ENCODE measurements at places on chromosomes 6 and 20.

DNA sequence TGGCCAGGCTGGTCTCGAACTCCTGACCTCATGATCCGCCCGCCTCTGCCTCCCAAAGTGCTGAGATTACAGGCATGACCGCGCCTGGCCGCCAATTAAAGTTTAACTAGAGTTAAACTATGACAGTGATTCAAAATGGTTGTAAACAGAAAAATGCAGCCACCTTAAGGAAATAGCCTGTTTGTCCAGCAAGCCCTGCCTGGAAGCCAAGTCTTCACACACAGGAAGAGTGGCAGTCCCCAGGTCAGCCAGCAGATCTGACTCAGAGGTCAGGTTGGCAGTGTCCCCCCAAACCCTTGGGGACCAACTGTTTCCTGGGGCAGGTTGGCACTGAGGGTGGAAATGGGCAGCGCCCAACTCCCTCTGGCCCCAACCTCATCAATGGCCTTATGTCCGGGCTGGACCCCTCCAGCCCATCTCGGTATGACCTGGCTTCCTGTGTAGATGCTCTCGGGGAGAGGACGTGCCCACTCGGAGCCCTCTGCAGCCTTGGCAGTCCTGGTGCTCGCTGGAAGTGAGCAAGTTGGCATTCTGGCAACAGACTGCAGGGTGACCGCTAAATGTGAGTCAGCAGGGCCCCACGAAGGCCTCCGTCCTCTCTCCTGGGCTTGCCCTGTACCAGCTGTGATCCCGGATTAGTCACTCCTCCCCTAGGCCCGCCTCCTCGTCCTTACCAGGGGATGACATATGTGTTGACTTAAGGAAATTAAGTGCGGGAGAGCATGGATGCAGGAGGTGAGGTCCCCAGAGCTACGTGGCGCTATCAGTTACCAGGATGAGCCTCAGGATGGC, 9.7 kb upstream of the HSP90AB1 start:
- peak; percentile 86 for DNase-seq

DNA sequence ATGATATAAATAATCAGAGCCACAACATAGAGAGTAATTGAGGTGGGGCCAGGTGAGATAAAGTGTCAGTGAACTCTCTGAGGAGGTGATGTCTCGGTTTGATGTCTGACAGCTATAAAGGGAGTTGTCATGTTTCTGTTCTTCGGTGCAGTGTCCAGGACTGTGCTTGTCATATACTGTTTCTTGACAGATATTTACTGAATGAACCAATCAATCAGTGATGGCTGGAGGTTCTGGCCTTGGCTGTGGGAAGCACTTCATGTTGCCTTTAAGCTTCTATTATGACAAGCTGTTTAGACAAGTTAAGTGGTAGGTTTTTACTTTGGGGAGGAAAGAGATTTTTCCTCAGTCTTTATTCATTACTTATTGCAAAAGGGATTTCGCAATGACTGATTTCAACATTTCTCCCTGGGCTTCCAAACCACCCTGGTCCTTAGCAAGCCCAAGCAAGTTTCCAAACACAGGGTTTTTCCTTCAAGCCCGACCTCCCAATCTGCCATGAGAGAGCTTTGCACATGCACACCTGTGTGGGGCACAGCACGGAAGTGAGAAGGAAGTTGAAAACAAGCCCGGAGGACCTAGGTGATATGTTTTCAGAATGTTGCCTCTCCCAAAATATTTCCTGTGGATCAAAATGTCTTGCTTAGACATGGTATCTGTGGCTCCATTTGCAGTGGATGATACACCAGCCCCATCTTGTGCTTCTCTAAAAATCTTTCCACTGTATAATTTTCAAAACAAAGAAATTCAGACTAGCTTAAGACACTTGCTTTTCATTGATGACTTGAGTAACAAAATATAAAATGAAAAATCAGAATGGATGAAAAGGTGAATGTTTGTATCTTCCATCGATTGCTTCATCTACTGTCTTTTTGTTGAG, 567.3 kb upstream of the BTBD3 start:
- DNase-seq: no peak

GRCh38 chr20:16115911-16116552, 457.2 kb downstream of the KIF16B start:
- no peak for DNase-seq

DNA sequence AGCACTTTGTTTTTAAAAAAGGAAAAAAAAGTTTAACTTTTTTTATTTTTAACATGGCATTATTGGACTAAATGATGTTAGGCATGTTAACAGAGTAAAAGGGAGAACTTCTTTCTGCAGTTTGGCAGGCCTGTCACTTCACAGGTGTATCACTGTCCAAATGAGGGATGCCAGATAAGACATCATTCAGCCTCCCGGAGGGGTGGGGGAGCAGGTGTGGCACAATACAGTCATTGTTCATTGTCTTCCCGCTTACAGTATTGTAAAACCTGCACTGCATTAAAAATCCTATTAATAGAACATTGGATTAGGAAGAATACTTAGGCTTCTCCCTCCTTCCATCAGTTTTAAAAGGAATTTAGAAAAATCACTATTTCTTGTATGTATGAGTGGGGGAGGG, 80.7 kb downstream of the CARMIL1 start:
- no peak for DNase-seq

- DNase-seq: no peak
Measured at GRCh38 chr6:31180500-31180899, 10.0 kb upstream of the POU5F1 start.

- peak; percentile 74 for DNase-seq
Measured at GRCh38 chr6:33312361-33313104, 1.3 kb downstream of the TAPBP start.

DNA sequence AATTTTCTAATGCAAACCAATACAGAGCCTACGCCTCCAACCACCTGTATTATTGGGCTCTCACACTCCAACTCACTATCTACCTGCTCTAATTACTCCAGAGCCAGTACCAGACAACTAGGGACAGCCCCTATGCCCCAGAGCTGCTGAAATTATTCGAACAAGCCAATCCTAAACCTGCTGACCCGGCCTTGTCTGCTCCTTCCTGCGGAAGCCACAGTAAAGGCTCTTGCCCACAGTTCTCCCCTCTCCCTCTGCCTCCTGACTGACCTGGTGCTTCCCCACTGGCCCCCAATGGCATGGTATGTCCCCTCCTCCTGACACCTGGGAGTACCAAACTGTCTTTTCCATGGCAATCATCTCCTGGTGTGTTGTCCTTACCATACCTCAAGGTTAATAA, 4.1 kb upstream of the TOX2 start:
- DNase-seq: no peak

- DNase-seq: no peak
Measured at GRCh38 chr6:166008441-166009369, 158.9 kb downstream of the TBXT start.

DNA sequence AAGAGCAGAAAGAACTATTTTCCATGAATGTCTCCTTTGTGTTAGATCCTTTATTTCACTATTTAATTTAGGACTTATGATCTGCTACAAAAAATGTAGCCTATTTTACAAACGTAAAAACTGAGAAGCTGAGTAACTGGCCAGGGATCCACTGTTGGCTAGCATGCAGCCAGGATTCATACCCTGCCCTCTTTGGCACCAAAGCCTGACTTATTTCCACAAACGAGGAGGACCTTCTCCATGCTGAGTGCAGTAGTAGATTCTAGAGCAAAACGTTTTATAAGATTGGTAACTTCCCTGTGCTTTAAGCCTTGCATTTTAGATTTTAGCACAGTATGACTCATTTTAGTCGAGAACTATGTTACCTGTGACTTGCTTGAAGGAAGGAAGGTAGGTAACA, 74.3 kb downstream of the NCOA7 start:
- DNase-seq: no peak

DNA sequence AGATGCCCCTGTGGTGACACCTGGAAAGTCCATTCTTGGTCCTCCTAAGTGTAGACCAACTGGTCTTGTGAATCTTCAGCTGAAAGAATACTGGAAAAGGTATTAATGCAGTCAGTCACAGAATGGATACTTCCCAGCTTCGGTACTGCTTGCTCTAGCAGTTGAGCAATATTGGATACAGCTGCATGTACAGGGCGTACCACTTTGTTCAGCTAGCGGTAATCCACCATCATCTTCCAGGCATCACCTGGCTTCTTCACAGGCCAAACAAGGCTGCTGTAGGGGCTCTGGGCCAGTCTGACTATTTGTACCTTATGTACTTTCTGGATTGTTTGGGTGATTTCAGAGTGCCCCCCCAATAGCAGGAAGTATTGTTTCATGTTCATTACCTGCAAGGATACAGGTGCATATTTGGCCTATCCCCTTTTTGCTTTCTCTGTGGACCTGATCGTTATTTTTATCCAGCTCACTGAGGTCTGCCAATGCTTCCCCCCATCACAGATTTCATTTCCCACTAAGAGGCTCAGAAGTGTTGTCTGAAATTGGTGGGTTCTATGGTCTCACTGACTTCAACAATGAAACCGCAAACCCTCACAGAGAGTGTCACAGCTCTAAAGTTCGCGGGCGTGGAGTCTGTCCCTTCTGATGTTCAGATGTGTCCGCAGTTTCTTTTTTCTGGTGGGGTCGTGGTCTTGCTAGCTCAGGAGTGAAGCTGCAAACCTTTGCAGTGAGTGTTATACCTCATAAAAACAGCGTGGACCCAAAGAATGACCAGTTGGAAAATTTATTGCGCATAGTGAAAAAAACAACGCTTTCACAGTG, 52.2 kb downstream of the TRIM27 start:
- no peak for DNase-seq

- no peak for DNase-seq
Measured at GRCh38 chr20:57509665-57510237, 15.2 kb downstream of the CTCFL start.

DNA sequence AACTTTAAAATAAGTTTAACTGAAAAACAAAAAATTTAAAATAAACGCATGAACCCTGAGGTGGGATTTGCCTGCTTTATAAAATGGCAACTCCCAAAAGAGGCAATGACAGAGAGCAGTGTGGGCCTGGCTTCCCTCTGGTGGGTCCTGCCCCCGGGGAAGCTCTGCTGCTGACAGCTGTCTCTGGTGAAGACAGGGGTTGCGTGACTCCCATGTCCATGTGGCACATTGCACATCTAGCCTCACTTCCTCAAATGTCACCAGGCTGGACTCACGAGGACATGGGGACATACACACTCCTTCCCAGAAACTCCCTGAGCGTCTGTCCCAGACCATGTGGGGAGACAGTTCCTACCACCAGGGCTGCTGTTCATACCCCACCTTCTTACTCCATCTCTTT, 66.2 kb downstream of the ABHD12 start:
- no peak for DNase-seq

GRCh38 chr20:58585753-58586540, 65.1 kb upstream of the STX16 start:
- DNase-seq: no peak

- DNase-seq: no peak
Measured at GRCh38 chr6:132198040-132198439, 203.2 kb downstream of the MOXD1 start.

DNA sequence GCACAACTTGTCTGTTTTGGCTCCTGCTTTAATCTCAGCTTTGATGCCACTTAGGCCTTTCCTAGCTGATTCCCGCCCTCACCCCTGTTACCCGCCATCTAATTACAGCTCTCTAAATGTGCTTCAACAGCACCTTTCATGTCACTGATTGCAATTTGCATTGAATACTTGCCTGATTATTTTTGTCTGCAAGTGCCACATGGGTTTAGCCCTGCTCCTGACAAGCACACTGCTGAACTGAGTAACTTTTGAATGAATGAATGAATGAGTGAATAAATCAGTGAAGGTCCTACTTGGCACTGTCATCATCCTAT, 591 bp upstream of the DCBLD1 start:
- no peak for DNase-seq

DNA sequence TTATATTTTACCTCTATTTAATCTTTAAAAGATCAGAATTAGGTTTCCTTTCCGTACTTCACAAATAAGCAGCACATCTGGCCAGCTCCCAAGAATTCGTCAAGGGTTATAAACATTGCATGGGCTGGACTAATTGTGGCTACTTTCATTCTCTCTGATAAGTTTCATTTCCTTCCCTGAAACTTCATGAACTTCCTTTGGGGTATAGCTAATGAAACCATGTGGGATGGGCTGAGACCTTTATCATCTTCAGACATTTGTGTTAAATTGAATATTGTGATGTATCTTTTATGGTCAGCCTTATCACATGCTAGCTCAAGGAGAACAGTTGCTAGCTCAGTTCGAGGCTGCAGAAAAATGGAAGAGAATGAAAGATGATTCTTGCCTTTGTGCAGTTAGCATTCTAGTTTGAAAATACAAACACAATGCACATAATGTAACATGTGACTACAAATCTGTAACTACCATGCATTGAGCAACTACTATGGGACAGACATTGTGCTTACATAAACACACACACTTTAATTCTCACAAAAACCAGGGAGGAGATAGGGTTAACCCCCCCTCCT, 1.7 kb upstream of the GMPR start:
- no peak for DNase-seq

DNA sequence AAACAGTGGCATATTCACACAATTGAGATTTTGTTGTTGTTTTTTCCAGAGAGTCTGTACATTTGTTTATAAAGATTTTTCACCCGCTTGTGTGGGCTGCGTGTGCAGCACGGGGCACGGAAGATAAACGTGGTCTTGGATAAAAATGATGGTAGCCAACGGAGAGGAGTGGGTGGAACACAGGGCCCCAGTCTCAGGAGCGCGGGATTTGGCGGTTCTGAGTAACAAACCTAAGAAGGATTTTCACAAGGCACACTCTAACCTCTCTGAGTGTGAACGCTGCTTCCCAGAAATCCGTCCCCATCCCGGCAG, 3.6 kb upstream of the BNIP5 start:
- DNase-seq: no peak

GRCh38 chr6:166366921-166367320, 15.8 kb downstream of the MPC1 start:
- DNase-seq: no peak

GRCh38 chr6:159665868-159666635, 27.0 kb downstream of the SOD2 start:
- DNase-seq: no peak

- no peak for DNase-seq
Measured at GRCh38 chr6:155301867-155302266, 12.4 kb downstream of the TFB1M start.

DNA sequence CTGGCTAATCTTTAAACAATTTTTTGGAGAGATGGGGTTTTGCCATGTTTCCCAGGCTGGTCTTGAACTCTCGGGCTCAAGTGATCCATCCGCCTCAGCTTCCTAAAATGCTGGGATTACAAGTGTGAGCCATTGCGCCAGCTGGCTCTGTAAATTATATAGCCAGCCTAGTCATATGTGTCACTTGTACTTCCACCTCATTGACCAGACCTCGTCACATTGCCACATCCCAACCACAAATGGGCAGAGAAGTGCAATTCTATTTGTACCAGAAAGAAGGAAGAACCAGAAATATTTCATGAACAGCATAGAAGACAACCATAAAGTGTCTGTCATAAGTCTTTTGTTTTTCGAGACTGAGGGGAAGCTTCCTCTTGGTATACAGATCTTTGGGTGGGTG, 304.9 kb upstream of the RNF24 start:
- DNase-seq: no peak

DNA sequence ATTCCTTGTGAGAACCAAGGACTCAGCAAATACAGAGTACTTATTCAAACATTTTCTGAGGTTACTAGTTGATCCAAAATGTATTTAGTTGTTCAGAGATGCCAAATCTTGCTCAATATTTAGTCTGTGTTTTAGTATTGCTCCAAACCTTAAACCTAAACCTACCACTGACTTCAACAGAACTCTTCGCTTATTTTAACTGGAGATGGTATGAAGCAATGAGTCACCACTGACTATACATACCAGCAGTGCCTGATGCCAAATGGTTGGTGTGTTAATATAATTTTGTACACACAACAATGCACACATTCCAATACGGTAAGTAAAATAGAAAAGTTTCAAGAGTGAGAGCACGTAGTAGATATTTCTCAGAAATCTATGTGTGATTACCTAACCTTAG, 1.9 kb upstream of the SPTLC3 start:
- no peak for DNase-seq

Data from frontal cortex (tissue), 4 donors.